KBM-7 (cell line): ENCODE measurements at places on chromosomes 12 and 14.

GRCh38 chr12:22287776-22288621 lies 46.5 kb downstream of the ST8SIA1 start:
- DNase-seq = peak; percentile 43

DNA sequence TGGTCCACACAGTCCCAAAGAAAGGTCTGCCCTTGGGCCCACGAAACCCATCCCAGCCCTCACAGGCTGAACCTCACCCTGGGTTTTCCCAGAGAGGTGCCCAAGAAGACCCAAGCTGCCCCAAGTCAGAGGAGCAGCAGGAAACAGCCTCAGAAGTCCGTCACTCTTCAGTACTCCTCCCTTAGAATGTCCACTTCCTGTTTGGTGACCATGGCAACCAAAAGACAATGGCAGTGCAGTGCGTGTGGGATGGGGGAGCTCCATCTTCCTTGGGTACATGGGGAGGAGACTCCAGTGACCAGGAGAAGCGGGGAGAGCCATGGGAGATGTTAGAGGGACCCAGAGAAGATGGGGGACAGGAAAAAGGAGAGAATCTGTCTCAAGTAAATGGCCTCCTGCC lies 11.3 kb downstream of the SELPLG start:
- peak; percentile 63 for DNase-seq

DNA sequence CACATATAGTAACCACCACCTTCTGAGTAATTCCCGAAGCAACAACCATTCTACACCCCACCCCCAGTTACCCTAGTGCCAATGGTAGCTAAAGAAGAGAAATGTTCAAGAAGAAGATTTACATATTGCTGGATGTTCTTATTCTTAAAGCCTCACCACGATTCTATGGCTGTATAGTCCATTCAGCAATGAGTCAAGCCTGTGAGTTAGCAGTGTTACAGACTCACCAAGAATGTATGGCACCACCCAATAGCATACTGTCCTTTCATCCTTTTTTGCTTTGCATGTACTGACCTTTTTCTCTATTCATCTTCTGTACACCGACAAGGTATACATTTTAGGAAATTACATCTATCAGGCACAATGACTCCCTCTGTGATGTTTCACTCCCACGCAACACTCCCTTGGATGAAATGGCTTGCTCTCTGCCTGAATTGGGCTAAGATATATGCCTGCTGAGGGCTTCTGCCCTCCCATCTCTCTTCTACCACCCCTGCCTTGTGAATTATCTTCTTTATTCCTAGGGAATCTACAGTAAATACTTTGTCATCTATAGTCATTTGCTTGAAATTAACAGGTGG lies 945.8 kb downstream of the DIO2 start:
- DNase-seq = no peak

DNA sequence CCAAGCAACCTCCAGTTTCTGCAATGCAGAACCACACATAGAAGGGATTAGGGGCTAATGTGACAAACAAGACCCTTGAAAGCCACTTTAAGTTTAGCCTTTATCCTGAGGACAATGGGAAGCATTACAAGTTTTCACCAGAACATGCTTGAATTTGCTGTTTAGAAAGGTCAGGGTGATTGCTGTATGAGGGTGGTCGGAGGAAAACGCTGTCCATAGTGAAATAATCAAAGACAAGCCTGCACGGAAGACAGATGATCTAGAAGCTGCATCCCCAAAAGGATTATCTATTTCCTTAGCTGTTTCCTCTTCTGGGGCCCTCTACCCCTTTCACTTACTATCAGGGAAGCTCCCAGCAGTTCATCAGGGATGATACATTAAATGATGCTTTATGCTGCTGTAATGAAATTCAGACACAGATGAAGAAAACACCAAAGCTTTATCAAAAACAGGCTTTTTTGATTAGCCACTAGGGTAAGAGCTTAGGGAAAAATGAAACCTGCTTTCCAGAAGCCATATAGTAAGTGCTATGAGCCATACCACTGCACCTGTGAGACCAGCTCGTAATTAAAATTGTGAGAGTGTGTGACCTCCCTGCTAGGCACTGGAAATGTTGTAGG lies 6.5 kb downstream of the HAL start:
- peak; percentile 15 for DNase-seq

- DNase-seq = no peak
These were observed 290.7 kb downstream of the NPAS3 start for GRCh38 chr14:33229269-33229929.

GRCh38 chr12:89024580-89024979 lies 327.7 kb downstream of the DUSP6 start:
- DNase-seq = no peak

DNA sequence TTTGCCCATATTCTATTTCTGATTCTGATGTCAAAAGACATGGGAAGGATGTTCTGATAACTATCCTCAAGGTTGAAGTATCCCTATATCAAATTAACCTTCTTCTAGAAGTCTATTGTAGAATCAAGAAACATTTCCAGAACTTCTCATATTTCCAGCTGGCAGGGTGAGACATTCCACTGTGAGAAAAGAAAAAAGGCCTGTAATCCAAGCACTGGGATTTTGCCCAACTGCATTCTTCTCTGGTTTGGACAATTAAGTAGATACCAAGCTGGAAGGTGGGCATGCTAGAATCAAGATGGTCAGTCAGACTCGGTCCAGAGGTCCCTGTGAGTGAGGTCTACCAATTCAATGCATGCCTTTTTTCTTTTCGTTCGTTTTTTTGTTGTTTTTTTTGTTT lies 60.9 kb downstream of the MAP3K9 start:
- DNase-seq = no peak

- no peak for DNase-seq
These were observed 277.9 kb upstream of the FOXG1 start for GRCh38 chr14:28488684-28489083.

DNA sequence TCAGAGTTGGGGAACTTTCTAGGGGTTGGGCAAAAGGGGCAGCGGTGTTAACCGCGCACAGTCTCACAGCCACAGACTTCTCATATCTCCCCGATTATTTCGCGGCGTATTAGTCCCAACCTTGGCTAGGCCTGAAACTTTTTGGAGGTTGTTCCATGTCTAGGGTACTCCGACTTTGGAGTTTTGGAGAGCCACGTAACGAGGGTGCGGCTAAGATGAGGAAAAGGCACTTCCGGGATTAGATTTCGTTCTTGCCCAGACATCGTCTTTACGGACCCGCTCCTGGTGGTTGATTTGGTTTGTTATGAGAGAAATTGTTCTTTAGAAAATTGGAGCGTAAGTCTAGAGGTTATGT lies 513 bp downstream of the CCNK start:
- peak; percentile 36 for DNase-seq

- DNase-seq = no peak
These were observed 32.9 kb downstream of the LGR5 start for GRCh38 chr12:71472441-71472911.

- no peak for DNase-seq
These were observed 386.2 kb downstream of the DIO2 start for GRCh38 chr14:79825046-79825521.

DNA sequence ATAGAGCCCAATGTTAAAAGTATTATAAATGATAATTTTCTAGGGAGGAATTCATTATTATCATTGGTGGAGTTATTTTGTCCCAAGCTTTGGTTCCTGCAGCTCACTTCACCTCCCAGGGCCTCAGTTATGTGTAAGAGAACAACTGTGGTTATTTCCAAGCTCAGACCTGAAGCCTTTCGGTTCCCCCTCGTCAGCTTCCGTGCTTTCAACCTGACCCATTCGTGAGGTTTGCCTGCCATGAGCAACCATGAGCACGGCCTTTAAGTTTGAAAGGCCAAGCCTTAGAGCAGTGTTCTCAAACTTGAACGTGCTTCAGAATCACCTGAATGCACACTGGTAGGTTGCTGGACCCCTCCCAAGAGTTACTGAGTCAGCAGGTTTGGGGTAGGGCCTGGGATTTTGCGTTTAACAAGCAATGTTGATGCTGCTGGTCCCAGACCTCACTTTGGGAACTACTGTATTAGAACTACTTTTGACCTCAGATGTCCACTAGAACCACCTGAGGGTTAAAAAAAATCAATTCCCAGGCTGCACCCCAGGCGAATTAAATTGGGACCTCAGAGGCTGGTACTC lies 133.0 kb upstream of the PRMT8 start:
- no peak for DNase-seq

DNA sequence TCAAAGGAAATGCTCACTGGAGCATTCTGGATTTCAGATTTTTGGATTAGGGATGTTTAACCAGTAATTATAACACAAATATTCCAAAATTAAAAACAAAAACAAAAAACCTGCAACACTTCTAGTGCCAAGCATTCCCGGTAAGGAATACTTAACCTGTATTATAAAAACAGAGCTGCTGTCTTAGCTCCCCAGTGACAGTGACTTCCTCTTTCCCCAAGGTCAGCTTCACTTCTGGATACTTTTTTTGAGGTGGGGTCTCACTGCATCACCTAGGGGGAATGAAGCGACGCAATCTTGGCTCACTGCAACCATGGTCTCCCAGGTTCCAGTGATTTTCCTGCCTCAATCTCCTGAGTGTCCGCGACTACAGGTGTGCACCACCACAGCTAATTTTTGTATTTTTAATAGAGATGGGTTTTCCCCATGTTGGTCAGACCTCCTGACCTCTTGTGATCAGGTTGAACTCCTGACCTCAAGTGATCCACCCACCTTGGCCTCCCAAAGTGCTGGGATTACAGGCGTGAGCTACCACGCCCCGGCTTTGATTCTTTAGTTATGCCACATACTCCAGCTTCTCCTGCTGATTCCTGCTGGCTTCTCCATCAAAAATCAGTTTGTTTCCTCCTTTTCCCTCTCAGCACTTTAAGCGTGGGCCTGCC lies 15.9 kb downstream of the PPP1CC start:
- no peak for DNase-seq

GRCh38 chr12:113299619-113300237 lies 35.2 kb downstream of the SLC8B1 start:
- no peak for DNase-seq

DNA sequence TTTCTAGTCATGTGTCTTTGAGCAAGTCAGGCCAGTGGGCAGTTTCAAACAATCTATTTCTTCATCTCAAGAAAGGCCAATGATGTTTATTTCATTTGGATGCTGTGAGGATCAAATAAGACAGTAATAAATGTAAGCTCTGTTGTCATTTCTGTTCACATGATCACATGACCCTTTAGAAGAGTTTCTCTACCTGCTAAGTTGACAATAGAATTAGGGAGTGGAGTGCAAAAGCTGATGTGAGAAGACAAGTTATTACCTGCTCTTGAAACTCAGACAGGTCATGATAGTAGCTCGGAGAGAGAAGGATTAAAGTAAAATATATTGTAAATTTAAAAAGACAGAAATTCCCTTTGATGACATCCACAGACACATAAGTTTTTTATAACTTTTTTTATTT lies 37.3 kb upstream of the DCN start:
- DNase-seq = no peak

DNA sequence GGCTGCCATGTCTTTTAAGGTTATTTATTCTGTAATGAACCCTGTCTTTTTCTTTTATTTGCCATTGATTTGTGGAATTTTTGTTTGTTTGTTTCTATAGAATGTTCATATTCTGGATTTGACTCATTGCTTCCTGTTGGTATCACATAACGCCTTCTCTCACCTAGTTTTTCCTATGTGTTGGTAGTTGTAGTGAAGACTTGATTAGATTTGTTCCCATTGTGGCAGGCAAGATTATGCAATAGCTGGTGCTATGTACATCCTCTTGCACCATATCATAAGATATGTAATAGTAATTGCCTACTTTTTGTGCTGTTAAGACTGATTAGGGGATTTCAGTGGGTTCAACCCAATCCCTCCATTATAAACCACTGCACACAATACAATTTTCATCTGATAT lies 3.9 kb upstream of the KRT6B start:
- no peak for DNase-seq

GRCh38 chr12:77644915-77645605 lies 185.6 kb upstream of the NAV3 start:
- DNase-seq = no peak

- DNase-seq = peak; percentile 4
These were observed 65.1 kb upstream of the SLCO1B1 start for GRCh38 chr12:21065845-21066244.

- DNase-seq = no peak
These were observed 845 bp downstream of the TMEM132C start for GRCh38 chr12:128267651-128268378.

DNA sequence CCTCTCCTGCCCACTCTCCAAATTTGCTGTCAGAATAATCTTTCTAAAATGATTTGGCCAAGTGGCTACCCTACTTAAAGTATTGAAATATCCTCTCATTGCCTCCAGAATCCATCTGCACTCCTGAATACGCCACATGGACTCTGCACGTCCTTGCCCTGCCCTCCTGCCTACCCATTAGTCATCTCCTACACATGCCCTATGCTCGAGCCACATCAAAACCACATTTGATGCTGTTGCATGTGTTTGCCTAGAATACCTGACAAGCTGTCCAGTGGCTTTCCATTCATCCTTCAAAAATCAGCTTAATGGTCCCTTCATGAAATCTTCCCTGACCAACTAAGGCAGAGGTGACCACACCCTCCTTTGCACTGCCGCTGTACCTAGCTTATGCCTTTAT lies 17.0 kb downstream of the VCPKMT start:
- DNase-seq = no peak

- no peak for DNase-seq
These were observed 18.2 kb downstream of the RFX4 start for GRCh38 chr12:106601031-106601430.

DNA sequence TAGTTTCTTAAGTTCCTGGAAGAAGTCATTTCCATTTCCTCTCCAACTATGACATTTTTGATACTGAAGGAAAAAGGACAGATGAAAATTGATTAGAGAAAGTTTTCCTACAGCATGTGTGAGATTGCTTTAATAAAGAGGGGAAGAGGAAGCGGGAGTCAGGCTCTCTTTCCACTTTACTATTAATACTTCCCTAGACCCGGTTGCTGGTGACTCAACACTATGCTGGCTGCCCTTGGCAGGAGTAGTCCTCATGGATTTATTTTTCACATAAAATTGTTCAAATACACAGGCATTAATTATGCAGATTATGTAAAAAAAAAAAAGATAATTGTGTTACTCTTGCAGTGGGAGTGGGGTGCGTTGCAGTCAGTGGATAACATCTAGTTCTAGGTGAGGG lies 293.4 kb downstream of the EGLN3 start:
- no peak for DNase-seq

GRCh38 chr14:38207377-38207735 lies 348 bp upstream of the SSTR1 start:
- no peak for DNase-seq

GRCh38 chr14:31403707-31404106 lies 16.6 kb downstream of the HEATR5A start:
- no peak for DNase-seq

GRCh38 chr14:76715101-76715500 lies 46.2 kb upstream of the VASH1 start:
- no peak for DNase-seq

DNA sequence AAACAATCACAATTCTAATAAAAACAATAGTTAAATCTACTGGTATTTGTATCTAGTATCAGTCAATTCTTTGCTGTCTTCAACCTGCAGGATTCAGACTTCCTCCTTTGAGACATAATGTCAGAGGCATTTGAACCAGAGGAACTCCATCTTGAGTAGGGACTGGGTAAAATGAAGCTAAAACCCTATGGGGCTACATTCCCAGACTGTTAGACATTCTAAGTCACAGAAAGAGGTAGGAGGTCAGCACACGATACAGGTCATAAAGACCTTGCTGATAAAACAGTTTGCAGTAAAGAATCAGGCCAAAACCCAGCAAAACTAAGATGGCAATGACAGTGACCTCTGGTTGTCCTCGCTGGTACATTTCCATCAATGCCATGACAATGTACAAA lies 48.2 kb upstream of the MAP3K9 start:
- no peak for DNase-seq

- no peak for DNase-seq
These were observed 589.3 kb downstream of the BCL11B start for GRCh38 chr14:98682726-98683125.
